ENCODE measurements at places on chromosomes 11 and 22.

DNA sequence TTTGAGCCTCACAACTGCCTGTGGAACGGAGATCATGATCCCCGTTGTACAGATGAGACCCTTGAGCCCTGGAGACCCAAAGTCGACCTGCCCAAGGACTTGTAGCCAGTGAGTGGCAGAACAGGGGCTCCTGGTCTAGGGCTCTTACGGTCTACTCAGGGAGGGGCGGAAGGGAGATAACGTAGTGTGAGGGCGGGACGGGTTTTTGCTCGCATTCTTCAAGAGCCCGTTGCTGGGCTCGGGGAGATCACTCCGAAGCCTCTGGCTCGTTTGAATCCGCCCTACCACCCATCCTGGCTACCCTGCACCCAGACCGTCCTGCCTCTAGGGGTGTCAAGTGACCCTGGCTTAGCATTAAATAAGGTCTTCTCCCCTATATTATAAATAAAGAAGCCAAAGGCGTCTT is 639 bp downstream of the CRY2 start:
- DNase-seq: peak; percentile 68

- no peak for DNase-seq
Measured at GRCh38 chr22:23580576-23581259, 628 bp upstream of the IGLL1 start.

- DNase-seq: no peak
Measured at GRCh38 chr11:113932788-113933187, 28.2 kb downstream of the HTR3B start.

GRCh38 chr22:22446517-22446916 is 62.0 kb downstream of the ZNF280B start:
- no peak for DNase-seq

DNA sequence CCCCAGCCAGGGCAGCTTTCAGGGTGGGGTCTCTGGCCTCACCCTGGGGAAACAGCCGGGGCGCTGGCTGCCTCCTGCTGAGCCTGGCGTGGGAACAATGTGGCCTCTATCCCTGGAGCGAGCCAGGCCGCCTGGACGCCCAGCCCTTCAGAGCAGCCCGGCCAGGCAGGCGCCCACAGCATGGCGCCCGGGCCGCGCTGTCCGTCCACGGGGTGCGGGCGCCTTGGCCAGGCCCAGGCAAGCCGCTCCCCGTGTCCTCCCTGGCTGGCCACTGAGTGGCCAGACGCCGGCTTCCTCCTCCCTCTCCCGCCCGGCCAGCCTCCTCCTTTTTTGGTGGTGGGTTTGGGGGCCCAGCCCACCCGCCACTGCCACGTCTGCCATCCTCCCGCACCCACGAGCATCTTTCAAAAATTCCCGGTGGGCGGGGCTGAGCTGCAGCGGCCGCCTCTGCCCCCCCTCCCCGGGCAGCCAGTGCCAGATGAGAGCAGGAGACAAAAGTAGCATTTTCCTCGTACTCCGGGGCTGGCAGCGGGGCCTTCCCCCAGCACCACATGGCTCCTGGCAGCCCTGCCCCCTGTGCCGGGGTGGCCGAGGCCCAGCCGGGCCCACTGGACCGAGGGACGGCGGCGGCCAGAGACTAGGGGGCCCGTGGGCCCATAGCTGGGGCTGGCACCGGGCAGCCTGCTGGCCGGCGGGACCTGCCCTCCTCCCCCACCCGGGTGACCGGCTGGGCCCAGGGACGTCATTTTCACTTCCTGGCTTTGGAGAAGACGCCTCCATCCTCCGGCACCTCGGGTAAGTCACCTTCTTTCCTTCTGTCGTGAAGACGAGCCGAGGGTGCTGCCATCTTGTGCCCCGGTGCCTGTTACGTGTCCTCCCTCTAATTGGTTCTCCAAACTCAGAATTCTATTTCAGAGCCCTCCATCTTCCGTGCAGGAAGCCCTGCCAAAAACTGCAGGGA is 70.2 kb upstream of the PPARA start:
- peak; percentile 94 for DNase-seq

Measured in fibroblast of gingiva (primary cell).